ENCODE measurements at places on chromosomes 12 and 14.

DNA sequence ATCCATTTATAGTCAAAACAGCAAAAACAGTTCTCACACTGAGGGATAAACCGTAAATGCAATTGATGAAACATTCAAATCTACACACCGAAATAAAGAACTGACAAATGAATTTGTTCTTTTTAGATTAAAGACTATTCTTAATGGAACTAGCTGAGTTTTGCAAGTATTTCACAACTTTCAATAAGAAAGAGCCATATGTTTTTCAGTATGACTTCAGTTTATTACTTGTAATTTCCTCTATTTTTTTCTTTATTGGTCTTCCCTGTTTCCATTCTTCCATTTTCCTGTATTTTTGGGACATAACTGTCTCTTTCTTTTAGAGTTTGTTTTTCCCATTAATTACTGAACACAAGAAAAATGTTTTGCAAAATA is 4.3 kb downstream of the BCAT1 start:
- H3K4me3 ChIP-seq, result no peak overlapping the region
- no peak overlapping the region for H3K27ac ChIP-seq
- H3K36me3 ChIP-seq, result no peaks in the 10 kb centered on the region
- H3K27me3 ChIP-seq, result no peaks in the 10 kb centered on the region
- H3K4me1 ChIP-seq, result no peaks in the 10 kb centered on the region

- peaks cover 53% of the 10 kb centered on the region for H3K4me1 ChIP-seq
- no peak for DNase-seq
- no peak overlapping the region for H3K4me3 ChIP-seq
- no peak overlapping the region for H3K27ac ChIP-seq
Observed at GRCh38 chr12:15982921-15983320, 71.8 kb downstream of the DERA start.

- DNase-seq, result no peak
- no peak overlapping the region for H3K4me3 ChIP-seq
- no peaks in the 10 kb centered on the region for H3K27me3 ChIP-seq
- H3K27ac ChIP-seq, result no peak overlapping the region
- H3K4me1 ChIP-seq, result peaks cover 13% of the 10 kb centered on the region
Observed at GRCh38 chr12:50099302-50100008, 4.4 kb upstream of the GPD1 start.

GRCh38 chr14:104680056-104680805 is 9.2 kb upstream of the INF2 start:
- H3K27me3 ChIP-seq, result no peaks in the 10 kb centered on the region
- H3K4me1 ChIP-seq, result peaks cover 66% of the 10 kb centered on the region
- H3K36me3 ChIP-seq, result no peaks in the 10 kb centered on the region
- H3K4me3 ChIP-seq, result peak overlapping the region; percentile 6

DNA sequence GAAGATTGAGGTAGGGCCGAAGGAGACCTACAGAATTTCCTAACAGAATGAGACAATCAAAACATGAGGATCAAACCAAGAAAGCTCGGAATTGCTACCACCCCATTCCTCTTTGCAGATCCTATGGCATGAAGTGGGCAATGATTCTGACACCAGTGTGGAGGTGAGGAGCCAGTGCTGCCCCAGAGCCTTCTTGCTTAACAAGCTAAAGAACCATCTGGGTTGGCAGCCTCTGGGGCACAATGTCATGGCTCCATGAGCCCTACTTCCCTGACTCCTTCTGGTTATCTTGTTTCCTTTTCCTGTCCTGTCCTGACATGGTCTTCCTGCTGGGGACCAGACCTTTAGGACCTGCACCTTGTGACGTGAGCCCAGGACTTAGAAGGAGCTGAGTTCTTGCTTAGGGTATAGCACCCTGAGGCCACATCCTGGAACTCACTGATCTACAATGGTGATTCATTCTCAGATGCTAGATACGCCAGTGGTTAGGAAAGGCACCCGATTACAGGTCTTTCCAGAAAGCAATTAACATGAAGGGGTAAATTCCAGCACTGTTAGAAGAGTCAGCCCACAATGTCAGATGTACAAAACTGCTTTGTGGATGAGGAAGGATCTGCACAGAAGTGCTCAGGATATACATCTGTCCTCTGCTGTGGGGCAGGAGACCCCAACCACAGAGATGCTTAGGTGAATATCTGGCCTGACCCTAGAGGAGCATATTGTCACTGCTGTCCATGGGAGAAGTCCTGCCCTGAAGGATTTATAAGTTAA is 324.2 kb downstream of the ZFP36L1 start:
- no peak for DNase-seq
- no peaks in the 10 kb centered on the region for H3K4me1 ChIP-seq
- H3K27ac ChIP-seq, result no peak overlapping the region
- no peak overlapping the region for H3K4me3 ChIP-seq

- H3K36me3 ChIP-seq, result no peaks in the 10 kb centered on the region
- no peak overlapping the region for H3K4me3 ChIP-seq
- no peak for DNase-seq
- H3K4me1 ChIP-seq, result no peaks in the 10 kb centered on the region
- no peaks in the 10 kb centered on the region for H3K27me3 ChIP-seq
Observed at GRCh38 chr12:128258866-128259555, 8.0 kb upstream of the TMEM132C start.

DNA sequence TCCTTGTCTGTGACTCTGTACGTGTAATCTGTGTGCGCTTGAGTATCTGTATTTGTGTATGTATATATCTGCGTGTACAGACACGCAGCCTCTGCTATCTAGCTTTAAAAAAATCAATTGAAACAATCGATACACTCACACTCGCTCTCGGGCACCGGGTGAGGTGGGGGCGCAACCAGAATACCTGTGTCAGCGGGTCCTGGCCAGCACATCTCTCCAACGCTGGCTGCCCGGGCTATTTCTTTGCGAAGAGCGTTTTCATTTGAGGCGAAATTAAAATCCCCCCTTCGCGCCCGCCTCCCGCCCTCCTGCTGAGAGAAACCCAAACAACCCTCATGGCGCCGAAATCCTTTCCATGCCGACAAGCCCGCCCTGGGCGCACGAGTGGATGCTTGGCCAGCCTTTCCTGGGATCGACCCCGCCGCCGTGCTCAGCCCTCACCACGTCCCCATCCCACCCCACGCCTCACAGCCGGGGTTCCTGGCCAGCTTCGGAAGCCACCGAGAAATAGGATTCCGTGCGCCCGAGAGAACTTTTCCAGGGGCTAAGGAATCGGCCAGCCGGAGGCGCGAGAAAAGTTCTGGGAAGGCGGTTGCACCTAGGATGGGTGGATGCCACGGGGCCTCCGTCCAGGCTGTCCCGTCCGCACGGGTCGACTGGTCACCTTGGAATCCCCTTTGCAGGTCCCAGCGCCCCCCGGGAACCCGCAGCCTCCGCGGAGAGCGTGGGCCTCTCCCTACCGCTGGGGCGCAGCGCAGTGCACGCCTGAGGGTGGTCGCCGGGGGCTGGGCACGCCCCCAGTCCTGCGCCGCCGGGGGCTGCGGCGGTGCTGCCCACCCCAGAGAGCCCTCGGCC is 1.0 kb downstream of the ZDHHC22 start:
- no peaks in the 10 kb centered on the region for H3K4me1 ChIP-seq
- no peak for DNase-seq
- peak overlapping the region; percentile 44 for H3K4me3 ChIP-seq

DNA sequence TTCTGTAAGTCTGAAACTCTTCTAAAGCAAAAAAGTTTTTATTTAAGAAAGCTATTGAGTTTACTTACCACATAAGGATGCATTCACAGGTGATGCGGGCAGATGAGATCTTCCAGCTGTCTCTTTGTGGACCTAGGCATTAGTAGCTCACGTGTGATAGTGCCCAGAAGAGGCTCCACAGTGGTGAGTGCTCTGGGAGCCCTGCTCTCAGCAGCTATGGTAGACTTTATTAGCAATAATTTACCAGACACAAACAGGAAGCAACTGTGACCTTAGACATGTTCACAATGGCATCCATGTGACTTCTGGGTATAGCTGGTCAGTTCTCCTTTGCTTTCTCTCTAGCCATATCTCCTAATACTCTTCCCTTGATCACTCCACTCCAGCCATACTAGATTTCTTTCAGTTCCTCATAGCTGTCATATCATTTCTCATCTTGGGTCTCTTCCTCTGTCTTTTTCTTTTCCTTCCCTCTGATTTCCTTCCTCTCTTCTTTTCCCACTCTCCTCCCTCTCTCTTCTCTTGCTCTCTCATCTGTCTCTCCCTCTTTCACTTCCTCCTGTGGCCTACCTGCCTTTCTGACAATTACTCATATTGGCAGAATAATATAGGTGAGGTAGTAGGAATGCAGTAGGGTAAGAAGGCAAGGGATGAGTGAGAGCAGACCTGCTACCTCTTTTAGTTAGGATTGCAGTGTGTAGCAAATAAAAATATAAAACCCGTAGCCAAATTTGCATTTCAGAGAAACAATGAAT is 75.2 kb upstream of the SCAF11 start:
- DNase-seq, result no peak
- H3K27me3 ChIP-seq, result no peaks in the 10 kb centered on the region
- no peak overlapping the region for H3K27ac ChIP-seq
- no peaks in the 10 kb centered on the region for H3K4me1 ChIP-seq
- no peak overlapping the region for H3K4me3 ChIP-seq

- no peaks in the 10 kb centered on the region for H3K4me1 ChIP-seq
- no peak overlapping the region for H3K27ac ChIP-seq
- no peaks in the 10 kb centered on the region for H3K36me3 ChIP-seq
- H3K4me3 ChIP-seq, result no peak overlapping the region
- no peaks in the 10 kb centered on the region for H3K27me3 ChIP-seq
Observed at GRCh38 chr14:32427726-32428528, 98.8 kb downstream of the AKAP6 start.

- H3K4me1 ChIP-seq, result no peaks in the 10 kb centered on the region
- no peaks in the 10 kb centered on the region for H3K36me3 ChIP-seq
- no peak overlapping the region for H3K4me3 ChIP-seq
- H3K27me3 ChIP-seq, result no peaks in the 10 kb centered on the region
Observed at GRCh38 chr12:113142173-113142885, 6.8 kb upstream of the RASAL1 start.

DNA sequence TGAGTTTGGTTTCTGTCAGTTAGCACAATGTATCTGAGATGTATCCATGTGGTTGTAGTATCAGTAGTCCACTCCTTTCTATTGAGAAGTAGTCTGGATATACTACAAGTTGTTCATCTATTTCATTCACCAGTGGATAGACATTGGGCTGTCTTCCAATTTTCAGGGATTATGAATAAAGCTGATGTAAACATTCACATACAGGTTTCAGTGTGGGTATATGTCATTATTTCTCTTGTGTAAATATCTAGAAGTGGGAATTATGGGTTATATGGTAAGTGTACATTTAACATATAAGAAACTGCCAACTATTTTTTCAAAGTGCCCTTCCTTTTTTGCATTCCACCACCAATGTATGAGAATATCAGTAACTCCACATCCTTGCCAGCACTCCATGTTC is 35.9 kb downstream of the PHLDA1 start:
- DNase-seq, result no peak
- H3K36me3 ChIP-seq, result no peaks in the 10 kb centered on the region
- H3K27ac ChIP-seq, result no peak overlapping the region
- no peaks in the 10 kb centered on the region for H3K27me3 ChIP-seq
- peaks cover 9% of the 10 kb centered on the region for H3K4me1 ChIP-seq
- no peak overlapping the region for H3K4me3 ChIP-seq

Measured in tibial artery (tissue), 4 donors.